CD4-positive, alpha-beta T cell (primary cell): ENCODE measurements at places on chromosomes 2 and 18. TPM values are rescaled to one million over a fixed set of nuclear protein-coding genes. Genes with fewer than 3 reads are reported as not detected.

The BBS5 gene
- total RNA-seq, result 2.1 TPM

The SLC11A1 gene
- 4.9 TPM for total RNA-seq

The GREB1L gene
- total RNA-seq, result not detected

The CNRIP1 gene
- not detected for total RNA-seq

The ABCB11 gene
- total RNA-seq, result not detected

The POTEI gene
- not detected for total RNA-seq

The RAB27B gene
- 2.4 TPM for total RNA-seq

The DSEL gene
- 0.53 TPM for total RNA-seq

The ZNG1B gene
- total RNA-seq, result 34.2 TPM

GRCh38 chr2:138187221-138187620 lies 222.9 kb downstream of the HNMT start:
- no peak for DNase-seq

DNA sequence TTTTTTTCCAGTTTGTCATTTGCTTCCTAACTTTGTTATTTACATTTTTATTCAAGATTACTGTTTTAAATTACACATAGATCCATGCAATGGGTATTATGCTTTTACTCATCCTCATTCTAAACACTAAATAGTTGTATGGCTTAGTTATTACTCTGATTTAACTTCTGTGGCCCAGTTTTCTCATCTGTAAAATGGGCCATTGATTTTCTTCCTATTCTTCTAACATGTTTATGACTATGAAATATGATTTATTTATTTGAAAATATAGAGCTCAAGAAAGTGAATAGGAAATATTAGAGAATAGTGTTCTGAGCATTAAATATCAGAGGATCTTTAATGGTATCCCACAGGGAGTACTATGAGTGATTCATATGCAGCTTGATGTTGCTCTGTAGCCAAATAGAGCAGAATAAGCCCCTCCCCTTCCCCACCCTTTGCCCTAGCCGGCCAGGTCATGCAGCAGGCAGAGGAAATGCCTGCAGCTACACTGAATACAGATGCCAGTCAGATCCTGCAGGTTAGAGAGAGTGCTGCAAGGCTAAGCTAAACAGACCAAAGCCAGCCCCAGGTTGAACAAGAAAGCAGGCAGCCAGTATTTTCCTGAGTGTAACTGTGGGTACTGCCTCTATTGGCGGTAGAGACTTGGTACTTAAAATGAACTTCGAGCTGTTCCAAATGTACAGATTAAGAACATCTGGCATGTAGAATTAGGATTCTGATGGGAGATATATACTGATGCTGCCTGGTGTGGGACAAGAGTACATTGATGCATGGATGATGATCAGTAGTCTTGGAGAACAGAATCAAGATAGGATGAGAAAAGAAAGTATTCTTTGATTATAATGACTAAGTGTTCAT lies 11.7 kb upstream of the ACYP2 start:
- DNase-seq, result peak; percentile 42

- DNase-seq, result no peak
These were observed 25.9 kb downstream of the THADA start for GRCh38 chr2:43569921-43570320.

GRCh38 chr2:221437056-221437455 lies 135.0 kb downstream of the EPHA4 start:
- no peak for DNase-seq

GRCh38 chr2:226554701-226555100 lies 244.9 kb downstream of the IRS1 start:
- no peak for DNase-seq

DNA sequence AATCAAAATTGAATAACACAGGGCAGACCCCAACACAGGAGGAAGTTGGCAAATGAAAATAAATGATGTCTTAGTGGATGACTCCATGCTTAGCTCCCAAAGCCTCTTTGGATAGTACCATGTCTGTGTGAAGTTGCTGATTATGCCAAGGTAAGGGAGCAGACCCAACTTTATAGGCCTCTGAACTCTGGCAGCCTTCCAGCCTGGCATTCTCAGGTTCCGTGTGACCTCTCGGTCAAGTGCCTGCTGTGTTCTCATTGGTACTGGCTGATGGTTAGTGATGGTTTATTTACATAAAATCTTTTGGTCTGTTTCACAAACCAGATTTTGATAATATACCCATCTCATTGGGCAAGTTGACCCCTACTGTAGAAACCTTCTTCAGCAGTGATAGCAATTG lies 112.2 kb upstream of the TTC39C start:
- no peak for DNase-seq

- DNase-seq, result no peak
These were observed 611 bp downstream of the NOL10 start for GRCh38 chr2:10688921-10689807.

DNA sequence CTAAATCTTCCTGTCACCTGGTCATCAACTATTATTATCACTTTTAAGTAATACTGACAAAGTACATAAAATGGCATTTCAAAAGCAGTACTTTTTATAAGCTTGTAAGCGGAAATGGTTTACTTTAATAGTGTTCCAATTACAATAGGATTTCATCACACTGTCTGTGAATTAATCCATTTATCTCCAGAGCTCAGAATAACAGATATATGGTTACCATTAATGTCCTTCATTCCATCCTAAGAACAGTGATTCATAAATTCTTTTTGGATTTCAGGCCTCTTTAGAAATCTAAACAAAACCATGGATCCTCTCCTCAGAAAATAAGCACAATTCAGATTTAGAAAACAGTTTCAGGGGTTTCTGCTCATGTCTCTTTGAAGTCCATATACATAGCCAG lies 68.4 kb downstream of the PID1 start:
- no peak for DNase-seq

GRCh38 chr18:46315161-46315560 lies 211.0 kb downstream of the HAUS1 start:
- no peak for DNase-seq

- no peak for DNase-seq
These were observed 38.1 kb downstream of the ATOH8 start for GRCh38 chr2:85791704-85792565.

DNA sequence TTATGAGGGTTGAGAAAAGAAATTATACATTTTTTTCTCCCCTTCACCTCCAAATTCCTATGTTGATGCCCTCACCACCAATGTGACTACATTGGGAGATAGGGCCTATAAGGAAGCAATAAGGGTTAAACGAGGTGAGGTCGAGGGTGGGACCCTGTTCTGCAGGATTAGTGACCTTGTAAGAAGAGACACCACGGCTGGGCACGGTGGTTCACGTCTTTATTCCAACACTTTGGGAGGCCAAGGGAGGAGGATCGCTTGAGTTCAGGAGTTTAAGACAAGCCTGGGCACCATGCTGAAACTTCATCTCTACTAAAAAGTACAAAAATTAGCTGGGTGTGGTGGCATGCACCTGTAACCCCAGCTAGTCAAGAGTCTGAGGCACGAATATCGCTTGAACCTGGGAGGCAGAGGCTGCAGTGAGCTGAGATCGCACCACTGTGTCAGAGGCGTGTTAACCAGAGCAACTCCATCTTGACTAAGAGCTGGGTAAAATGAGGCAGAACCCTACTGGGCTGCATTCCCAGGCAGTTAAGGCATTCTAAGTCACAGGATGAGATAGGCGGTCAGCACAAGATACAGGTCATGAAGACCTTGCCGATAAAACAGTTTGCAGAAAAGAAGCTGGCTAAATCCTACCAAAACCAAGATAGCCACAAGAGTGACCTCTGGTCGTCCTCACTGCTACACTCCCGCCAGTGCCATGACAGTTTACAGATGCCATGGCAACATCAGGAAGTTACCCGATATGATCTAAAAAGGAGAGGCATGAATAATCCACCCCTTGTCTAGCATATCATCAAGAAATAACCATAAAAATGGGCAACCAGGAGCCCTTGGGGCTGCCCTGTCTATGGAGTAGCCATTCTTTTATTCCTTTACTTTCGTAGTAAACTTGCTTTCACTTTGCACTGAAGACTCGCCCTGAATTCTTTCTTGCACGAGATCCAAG lies 77.0 kb downstream of the NCAPH start:
- DNase-seq, result no peak

DNA sequence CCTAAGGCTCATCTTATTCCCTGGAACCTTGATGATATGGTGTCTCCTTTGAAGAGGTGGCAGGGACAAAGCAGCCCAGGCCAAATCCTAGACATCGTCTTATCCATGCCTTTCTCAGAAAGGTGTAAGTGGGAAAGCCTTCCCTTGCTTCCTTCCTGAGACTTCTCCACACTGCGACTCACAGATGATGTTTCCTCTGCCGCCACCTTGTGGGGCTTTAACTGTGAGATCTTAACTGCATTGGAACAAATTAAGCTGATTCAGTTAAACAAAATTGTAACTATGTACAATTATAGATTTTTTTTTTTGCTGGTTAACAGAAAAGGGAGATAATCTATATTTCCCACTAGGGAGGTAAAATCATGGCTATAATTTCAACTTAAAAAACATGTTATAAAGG lies 10.0 kb upstream of the GCA start:
- no peak for DNase-seq

DNA sequence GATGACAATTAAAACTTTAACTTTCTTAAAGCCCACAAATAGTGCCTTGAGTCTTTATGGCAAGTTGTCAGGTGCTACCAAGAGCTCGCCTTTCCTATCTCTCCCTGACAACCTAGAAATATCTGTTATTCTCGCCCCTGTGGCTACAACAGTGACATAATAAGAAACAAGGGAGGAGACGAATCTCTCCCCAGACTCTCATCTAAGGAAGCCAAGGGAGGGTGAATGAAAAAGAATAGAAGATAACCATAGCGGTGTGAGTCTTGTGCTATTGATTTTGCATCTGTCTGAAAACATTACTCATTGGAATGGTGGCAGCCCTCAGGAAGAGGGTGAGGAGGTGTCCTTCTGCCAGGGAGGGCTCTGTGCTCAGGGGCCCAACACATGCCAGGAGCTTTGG lies 114.3 kb downstream of the ALK start:
- no peak for DNase-seq

GRCh38 chr2:85780316-85781012 lies 26.7 kb downstream of the ATOH8 start:
- DNase-seq, result no peak

- DNase-seq, result no peak
These were observed 21.2 kb downstream of the FOSL2 start for GRCh38 chr2:28413899-28414295.

DNA sequence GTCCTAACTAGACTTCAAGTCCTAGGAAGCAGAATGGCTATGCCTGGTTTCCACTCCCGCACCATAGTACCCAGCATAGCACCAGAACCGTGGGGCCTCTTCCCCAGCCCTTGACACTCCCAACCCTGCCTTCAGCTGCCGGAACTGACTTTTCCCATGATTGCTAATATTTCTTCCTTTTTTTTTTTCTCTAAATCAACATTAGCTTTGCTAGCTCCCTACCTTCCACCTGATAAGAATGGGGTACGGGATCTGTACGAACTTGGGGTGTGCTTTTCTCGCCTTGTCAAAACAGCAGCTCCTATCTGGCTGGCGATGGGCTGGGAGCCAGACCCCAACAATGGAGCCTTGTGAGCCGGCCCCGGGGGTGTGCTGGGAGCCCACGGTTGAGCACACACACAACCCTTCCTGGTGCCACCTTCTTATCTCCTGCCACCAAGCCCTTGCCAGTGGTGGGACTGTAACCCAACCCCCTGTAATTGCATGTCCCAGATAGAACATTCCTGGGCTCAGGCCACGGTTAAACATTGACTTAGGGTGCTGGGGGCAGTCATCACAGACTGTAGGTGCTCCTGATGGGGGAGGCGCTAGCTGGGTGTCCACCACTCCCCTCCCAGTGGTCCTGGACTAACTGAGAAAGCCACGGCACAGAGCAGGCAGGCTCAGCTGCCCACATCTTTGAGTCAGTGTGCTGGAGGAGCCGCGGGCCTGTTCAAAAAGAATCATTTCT lies 213.0 kb upstream of the HAAO start:
- DNase-seq, result no peak

DNA sequence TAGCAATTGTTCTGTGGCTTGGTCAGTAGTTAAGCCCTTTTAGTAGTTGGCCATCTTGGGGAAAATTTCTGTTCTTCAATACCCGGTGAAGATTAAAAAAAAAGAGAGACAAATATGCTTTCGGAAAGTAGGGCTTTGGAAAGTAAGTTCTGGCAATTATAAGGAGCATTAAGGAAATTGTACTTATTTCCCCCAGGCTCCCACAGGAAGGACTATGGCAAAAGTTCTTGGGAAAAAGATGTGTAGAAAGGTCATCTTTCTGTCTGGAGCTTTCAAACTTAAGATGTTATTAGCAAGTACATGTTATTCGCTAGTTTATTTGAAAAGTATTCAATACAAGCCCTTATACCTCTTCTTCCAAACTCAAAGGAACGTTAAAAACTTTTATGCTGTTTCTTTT lies 144.5 kb downstream of the MTX2 start:
- DNase-seq, result no peak

DNA sequence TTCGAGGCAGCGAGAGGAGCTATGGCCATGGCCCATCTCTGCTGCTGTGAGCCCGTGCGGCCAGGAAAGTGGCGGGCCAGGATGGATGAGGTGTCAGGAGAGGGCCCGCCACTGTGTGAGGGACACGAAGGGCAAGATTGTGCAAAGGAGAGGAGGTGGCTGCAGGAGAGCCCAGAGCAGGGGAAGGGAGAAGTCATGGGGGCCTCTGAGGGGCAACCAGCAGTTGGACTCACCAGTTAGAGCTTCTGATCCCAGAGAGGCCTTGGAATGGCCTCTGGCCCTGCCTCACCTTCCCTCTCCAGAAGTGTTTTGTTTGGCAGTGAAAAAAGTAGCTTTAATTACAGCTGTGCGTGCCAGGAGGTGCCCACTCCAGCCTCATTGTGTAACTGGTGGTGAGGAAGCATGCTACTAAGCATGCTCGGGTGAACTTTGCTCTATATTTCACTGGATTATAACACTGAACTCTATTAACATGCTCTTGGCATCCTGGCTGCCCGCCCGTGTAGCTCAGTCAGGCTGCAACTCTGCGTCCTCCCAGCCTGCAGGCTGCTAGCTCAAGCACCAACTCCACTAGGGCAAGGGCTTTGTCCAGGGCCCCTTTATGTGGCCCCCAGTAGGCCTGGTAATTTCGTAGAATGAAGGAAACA lies 34.2 kb downstream of the IMPA2 start:
- DNase-seq, result no peak

DNA sequence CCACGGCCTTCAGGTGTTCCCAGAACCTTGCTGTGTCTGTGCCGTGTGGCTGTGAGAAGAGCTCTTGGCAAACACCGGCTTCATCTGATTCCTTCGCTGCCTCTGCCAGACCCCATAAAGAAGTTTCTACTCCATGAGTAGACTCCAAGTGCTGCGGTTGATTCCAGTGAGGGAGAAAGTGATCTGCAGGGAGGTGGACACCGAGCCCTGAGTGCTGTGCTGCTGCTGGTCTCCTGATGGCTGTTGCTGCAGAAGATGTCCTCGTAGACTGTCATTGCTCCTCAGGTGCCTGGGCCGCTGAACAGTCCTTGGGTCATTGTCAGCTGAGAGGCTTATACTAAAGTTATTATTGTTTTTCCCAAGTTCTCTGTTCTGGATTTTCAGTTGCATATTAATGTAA lies 19.6 kb downstream of the ASB1 start:
- DNase-seq, result no peak

GRCh38 chr2:147600646-147601045 lies 244.2 kb upstream of the ACVR2A start:
- no peak for DNase-seq
